ENCODE measurements at places on chromosomes 13 and 19.

DNA sequence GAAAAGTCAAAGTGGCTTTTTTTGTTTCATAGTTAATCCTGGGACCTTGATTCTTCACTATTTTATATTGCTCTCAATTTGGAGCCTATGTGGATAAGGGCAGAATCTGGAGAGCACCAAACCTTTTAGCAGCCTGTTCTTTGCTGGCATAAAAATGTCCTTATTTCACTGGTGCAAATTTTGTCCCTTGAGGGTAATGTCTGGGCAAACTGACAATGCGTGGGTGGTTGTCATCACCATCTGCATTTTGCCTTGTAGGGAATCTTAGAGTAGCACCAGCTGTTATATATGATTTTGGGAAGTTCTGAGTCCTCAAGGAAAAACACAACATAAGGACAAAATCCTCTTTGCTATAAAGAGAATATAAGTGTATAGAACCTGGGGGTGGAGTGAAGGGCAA is 336.9 kb upstream of the HTR2A start:
- H3K27me3 ChIP-seq: no peaks in the 10 kb centered on the region
- H3K4me1 ChIP-seq: no peaks in the 10 kb centered on the region
- DNase-seq: no peak
- H3K36me3 ChIP-seq: no peaks in the 10 kb centered on the region
- no peak overlapping the region for H3K27ac ChIP-seq

GRCh38 chr13:97214921-97215320 is 7.2 kb upstream of the MBNL2 start:
- no peak overlapping the region for H3K27ac ChIP-seq
- H3K27me3 ChIP-seq: no peaks in the 10 kb centered on the region
- DNase-seq: peak; percentile 25

DNA sequence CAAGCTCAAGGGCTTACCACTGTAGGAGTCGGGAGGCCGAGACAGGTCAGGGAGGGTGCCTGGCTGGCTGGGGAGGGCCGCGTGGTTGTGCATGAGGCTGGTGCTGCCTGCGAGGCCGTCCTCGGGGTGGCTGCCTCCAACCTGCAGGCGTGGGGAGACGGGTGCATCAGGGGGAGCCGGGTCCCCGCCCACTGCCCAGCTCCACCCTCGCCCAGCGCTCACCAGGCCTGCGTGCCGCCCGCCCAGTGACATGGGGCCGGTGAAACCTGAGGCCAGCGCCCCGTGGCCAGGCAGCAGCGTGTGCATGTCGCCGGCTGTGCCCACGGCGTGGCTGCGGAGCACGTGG is 13.8 kb upstream of the UQCR11 start:
- H3K4me3 ChIP-seq: no peak overlapping the region
- no peaks in the 10 kb centered on the region for H3K27me3 ChIP-seq
- peaks cover 53% of the 10 kb centered on the region for H3K36me3 ChIP-seq
- H3K4me1 ChIP-seq: no peaks in the 10 kb centered on the region
- DNase-seq: no peak

DNA sequence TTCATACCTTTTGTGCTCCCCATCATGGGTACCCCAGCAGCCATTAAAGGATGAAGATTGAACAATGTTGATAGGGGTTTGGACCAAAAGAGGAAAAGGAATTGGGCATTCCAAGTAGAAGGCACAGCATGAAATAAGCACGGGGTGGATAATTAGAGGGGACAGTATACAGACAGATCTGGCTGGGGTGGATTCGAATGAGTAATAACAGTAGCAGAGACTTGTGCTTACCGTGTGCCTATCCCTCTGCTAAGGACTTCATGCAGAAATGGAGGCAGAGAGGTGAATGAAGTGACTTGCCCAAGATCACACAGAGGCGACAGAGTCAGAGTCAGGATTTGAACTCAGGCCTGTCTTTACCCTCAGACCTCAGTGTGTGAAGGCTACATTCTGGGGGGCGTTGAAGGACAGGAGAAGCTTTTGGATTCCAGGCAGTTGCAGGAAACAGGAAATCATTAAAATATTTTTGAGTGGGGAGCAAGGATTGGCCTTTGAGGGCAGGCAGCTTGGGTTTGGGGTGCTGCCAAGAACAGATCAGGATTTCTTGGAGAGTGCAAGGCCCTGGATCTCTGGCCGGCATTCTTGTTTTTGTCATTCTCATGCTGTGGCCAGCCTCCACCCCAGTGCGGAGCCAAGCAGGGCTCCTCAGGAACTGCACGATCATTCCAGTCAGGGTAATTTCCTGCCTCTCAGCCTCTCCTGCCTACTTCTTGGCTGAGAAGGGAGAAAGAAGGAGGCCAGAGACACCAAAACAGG is 18.7 kb downstream of the PAF1 start:
- peaks cover 51% of the 10 kb centered on the region for H3K36me3 ChIP-seq
- peak overlapping the region; percentile 94 for H3K27ac ChIP-seq

GRCh38 chr19:7737215-7737614 is 5.3 kb upstream of the CLEC4G start:
- no peak overlapping the region for H3K27ac ChIP-seq
- DNase-seq: no peak
- no peaks in the 10 kb centered on the region for H3K36me3 ChIP-seq

DNA sequence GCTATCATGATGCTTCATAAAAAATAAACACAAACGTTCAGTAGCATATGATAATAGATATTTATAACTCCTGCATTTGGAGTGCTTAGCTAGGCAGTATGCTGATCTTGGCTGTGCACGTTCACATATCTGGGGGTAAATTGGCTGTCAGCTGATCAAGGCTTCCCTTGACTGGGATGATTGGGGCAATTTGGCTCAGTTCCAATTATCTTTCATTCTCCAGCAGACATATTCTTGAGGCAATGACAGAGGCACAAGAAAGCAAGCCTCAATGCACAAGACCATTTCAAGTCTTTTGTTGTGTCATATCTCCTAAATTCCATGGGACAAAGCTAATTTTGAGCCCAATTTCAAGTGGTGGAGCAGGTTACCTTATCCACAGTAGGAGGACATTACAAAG is 142.0 kb downstream of the DLEU7 start:
- H3K4me3 ChIP-seq: no peak overlapping the region
- DNase-seq: no peak
- no peaks in the 10 kb centered on the region for H3K27me3 ChIP-seq
- H3K27ac ChIP-seq: no peak overlapping the region

DNA sequence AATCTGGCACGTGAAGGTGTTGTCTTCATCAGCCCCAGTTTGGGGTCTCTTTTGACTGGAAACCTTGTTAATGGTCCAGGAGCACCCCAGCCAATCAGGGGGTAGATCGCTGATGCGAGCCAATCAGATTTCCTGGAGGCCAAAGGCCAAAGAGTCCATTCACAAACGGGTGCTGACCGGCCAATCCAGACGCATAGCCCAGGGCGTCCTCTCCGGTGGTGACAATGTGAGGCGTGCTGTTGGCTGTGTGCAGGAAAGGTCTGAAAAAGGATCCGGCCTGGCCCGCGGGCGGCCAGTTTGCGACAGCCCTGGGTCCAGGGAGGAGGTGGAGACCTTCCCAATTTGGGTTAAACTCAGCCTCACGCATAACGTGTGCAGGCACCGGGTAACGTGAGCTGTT is 3.1 kb downstream of the MAST3 start:
- no peaks in the 10 kb centered on the region for H3K36me3 ChIP-seq
- no peak overlapping the region for H3K27ac ChIP-seq
- no peak for DNase-seq
- H3K27me3 ChIP-seq: no peaks in the 10 kb centered on the region
- H3K4me1 ChIP-seq: peaks cover 27% of the 10 kb centered on the region
- H3K4me3 ChIP-seq: no peak overlapping the region

DNA sequence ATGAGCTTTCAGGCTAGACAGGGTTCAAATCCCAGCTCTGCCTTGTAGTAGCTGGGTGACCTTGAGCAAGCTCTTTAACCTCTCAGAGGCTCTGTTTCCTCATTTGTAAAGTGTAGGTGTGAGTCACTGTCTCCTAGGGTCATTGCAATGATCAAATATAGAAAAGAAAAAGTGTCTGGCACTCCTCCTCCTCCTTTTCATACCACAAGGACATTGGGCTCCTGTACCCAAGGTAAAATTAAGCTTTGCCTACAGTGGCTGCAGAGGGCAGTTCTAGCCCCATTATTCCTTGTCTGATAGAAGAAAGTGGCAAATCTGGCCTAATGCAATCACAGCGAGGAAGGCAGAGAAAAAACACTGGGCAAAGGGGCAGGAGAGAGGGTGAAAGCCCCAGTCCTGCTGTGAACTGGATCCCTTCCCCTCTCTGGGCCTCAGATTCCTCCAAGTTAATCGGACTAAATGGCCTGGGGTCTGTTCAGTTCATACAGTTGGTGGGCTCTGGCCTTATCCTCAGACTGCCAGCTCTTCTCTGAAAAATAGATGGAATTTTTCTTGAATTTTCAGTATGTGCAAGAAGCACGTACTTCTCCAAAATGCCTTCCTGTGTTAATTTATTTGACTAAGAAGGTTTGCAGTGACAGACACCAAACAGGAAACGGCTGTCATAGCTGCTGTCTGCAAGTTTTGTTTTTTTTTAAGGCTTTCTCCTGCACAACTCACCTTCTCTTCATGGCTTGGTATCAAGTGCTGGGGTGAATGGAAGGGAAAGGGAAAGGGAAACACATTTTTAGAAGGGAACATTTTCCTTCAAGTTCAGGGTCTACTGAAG is 35.3 kb downstream of the RGCC start:
- peaks cover 22% of the 10 kb centered on the region for H3K4me1 ChIP-seq
- H3K27me3 ChIP-seq: no peaks in the 10 kb centered on the region
- no peak for DNase-seq
- no peak overlapping the region for H3K4me3 ChIP-seq
- H3K27ac ChIP-seq: no peak overlapping the region
- H3K36me3 ChIP-seq: no peaks in the 10 kb centered on the region

DNA sequence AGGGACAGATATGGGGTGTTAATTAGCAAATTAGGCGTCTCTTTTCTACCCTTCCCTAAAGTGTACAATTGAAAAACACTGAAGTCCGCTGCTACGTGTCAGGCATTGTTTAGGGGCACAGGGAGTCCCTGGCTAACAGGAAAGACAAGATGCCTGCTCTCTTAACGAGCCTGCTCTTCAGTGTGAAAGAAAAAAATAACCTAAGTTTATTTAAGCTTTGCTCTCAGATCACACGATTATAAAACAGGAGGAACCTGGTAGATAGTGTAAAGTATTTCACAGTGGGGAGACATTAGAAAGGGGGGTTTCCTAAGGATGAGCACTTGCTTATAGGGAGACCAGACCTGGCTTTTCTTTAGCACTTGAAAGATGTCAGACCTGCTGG is 38.7 kb downstream of the IGFL2 start:
- DNase-seq: no peak
- no peak overlapping the region for H3K4me3 ChIP-seq
- no peaks in the 10 kb centered on the region for H3K4me1 ChIP-seq
- no peak overlapping the region for H3K27ac ChIP-seq

GRCh38 chr13:111219950-111220349 is 100.5 kb upstream of the TEX29 start:
- peaks cover 3% of the 10 kb centered on the region for H3K36me3 ChIP-seq
- H3K27ac ChIP-seq: peak overlapping the region; percentile 56
- peaks cover 50% of the 10 kb centered on the region for H3K4me1 ChIP-seq
- no peaks in the 10 kb centered on the region for H3K27me3 ChIP-seq
- DNase-seq: no peak

GRCh38 chr19:48152551-48152950 is 17.6 kb downstream of the LIG1 start:
- no peaks in the 10 kb centered on the region for H3K27me3 ChIP-seq
- DNase-seq: no peak
- no peak overlapping the region for H3K27ac ChIP-seq
- H3K4me1 ChIP-seq: no peaks in the 10 kb centered on the region
- no peaks in the 10 kb centered on the region for H3K36me3 ChIP-seq

All from vagina (tissue), 2 donors.